ENCODE measurements at places on chromosomes 12 and 14.

DNA sequence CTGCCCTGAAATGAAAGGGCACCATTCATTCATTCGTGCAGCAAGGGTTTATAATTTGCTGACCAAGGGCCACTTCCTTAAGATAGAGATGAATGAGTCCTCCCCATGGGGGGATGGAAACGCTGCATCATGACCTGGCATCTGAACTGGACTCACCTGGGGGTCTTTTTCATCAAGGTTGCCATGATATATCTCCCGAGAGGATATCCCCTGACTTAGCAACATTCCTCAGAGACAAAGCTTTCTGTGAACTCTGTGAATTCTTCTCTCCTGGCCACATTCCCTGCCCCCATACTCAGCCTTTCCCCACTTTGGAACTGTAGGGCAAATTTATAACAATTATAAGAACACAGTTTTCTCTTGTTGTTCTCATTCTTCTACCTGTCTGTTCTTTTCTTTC, 30.8 kb downstream of the SRRM4 start:
- no peak for DNase-seq

DNA sequence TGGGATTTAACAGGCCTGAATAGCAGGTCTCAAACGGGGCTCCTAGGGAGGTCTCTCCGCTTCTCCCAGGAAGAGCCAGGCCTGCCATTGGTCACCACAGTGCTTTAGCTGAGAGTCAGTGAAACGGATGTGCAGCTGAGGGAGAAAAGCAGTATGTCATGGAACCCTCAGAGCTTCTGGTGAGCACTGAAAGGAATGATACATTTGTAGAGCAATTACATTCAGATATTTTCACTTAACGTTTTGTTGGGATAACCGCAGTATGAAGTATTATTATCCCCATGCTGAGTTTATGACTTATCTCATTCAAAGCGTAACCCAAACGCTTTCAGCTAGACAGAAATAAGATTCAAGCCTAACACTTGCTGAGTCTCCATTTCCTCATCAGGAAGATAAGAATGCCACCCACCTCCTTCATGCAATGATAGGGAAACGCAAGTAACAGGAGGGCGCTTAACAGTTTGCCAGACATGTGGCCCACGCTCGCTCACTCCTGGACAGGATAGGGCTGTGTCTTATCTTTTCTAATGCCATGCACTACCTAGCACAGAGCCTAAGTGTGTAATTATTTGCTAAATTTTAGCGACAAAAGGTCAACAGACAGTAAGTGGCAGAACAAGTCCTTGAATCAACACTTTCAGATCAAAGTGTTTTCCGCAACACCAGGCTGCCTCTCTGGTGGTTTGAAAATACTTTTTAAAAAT, 28.2 kb downstream of the DAD1 start:
- DNase-seq: no peak

GRCh38 chr14:75499084-75499875, 23.0 kb upstream of the BATF start:
- no peak for DNase-seq

DNA sequence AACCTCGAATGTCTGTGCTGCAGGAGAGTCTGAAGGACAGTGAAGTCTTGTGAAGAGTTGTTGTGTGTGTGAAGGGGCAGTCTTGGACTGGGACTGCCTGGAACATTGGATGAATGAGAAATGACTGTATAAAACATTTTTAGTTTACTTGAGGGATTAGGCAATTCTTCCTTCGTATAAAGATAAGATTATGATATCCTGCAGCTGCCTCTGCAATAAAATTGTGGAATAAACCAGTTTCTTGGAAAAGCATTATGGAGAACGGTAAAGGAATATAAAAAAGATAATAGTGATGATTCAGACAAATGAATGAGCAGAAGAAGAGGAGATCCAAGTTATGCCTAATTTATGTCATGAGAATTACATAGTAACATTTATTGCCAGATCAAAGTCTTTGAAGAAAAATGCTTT, 30.9 kb upstream of the LUM start:
- no peak for DNase-seq

GRCh38 chr12:96337953-96338352, 62.3 kb downstream of the CDK17 start:
- no peak for DNase-seq
